ENCODE measurements at places on chromosomes 2 and 18.

- no peak for DNase-seq
These were observed 46.3 kb downstream of the TNFRSF11A start for GRCh38 chr18:62371436-62371835.

DNA sequence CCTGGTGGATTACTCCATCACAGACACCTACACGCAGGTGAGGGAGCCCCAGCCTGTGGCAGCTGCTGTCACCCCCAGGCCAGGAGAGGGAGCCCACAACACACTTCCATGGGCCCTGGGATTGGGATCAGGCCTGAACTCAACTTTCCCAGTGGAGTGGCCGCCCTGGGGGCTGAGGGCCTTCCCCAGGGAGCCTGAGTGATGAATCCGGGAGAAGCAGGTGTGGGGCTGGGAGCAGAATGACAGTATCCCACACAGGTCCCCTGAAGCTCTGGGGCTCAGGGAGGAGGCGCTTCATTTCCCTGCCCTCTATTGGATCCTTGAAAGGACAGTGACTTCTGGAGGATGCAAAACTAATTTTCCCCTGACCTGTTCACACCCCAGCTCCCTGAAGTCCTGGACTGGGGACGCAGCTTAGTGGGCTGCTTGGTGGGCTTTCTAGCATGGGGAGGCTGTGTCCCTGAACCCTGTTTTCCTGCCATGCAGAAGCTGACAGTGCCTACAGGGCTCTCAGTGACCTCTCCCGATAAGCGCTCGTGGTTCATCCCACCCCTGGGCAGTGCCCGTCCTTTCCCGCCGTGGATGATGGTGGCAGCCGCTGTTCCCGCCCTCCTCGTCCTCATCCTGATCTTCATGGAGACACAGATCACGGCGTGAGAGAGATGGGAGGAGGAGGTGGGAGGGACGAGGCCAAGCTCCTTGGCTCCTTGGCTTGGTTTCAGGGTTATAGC lies 11.0 kb downstream of the SLC4A3 start:
- no peak for DNase-seq

GRCh38 chr2:104432401-104432800 lies 421.5 kb upstream of the POU3F3 start:
- no peak for DNase-seq

- DNase-seq, result no peak
These were observed 143.4 kb downstream of the NCKAP5 start for GRCh38 chr2:133424876-133425275.

GRCh38 chr2:140157816-140158215 lies 1377.6 kb upstream of the NXPH2 start:
- no peak for DNase-seq

GRCh38 chr18:26383454-26384270 lies 157.4 kb downstream of the TAF4B start:
- peak; percentile 17 for DNase-seq

DNA sequence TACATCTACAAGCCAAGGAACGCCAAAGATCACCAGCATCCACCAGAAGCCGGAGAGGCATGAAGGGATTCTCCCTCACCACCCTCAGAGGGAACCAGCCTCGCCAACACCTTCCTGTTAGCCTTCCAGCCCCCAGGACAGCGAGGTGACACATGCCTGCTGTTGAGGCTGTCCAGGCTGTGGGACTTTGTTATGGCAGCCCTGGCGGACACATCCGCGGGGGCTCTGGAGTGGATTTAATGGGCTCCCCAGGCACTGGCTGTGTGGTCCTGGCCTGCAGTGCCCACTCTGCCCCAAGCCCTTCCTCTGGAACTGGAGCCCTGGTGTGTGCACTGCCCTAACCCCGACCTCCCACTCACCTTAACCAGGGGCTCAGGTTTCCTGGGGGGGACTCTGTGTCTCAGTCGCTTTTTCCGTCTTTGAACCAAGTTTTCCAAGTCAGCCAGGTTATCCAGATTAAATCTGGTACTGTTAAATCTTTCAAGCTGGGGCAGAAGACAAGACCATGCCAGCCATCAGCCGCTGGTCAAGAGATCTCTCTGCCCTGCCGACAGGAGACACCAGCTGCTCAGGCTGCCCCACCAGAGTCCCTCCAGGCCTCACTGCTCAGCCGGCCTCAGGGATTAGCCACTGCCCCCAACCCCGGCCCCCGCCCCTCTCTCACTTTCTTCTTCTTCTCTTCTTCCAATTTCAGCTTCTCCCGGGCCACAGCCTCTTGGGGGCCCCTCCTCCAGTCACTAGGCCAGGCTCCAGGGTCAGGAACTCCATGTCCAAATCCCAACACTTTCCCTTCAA lies 1.9 kb downstream of the ANKRD23 start:
- DNase-seq, result no peak

- DNase-seq, result no peak
These were observed 281.8 kb upstream of the TCF4 start for GRCh38 chr18:55869556-55870501.

GRCh38 chr2:35468245-35468644 lies 887.3 kb upstream of the CRIM1 start:
- DNase-seq, result no peak

DNA sequence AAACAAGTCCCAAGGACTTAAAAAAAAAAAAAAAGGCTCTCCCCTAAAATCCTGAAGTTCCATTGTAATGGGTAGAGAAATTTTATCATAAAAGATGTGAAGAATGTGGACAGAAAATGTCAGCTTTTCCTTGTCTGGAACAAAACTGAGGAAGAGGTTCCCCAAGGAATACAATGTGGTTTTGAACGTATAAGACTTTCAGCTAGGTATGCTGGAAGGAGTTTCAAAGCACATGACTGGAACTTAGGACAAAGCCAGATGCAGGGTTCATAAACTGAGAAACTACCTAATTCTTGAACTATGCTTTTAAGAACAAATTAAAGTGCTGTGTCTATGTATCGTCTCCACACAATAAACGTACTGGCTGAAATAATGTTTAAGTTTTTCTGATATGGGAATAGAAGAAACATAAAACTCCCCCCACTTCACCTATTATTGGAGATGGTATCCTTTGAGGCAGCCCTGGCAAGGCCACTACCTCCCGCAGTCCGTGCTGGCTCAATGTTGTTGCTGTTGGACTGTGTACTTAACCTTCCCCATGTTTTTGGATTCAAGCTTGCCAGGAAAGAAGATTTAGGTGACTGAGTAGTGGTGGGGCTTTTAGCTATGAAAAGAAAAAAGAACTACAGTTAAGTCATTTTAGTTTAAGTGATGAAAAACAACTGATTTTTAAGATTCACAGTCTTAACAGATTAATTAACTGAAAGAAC lies 84.2 kb upstream of the DNER start:
- no peak for DNase-seq

DNA sequence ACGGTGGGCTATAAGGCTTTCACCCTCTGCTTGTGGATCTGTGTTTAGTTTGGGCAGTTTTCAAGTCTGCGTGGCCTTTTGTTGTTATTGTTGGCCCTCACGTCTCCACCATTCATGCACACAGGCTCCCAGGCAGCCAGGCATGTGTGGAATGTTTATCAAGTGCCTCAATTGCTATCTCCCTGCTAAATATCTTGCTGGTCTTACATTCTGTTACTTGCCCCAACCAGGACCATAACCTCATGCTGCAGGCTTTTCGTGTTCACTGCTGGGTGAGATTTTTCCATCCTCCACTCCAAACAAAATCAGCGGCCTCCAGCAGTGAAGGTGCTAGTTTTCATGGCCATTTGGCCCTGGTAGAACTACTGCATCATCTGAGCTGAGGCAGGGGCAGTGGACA lies 63.0 kb upstream of the DSC1 start:
- DNase-seq, result peak; percentile 63
